T1000 (cell line): ENCODE measurements at places on chromosomes 4 and X.
A peak's percentile ranks its signal among the peaks of the same experiment; 100 is the strongest.

DNA sequence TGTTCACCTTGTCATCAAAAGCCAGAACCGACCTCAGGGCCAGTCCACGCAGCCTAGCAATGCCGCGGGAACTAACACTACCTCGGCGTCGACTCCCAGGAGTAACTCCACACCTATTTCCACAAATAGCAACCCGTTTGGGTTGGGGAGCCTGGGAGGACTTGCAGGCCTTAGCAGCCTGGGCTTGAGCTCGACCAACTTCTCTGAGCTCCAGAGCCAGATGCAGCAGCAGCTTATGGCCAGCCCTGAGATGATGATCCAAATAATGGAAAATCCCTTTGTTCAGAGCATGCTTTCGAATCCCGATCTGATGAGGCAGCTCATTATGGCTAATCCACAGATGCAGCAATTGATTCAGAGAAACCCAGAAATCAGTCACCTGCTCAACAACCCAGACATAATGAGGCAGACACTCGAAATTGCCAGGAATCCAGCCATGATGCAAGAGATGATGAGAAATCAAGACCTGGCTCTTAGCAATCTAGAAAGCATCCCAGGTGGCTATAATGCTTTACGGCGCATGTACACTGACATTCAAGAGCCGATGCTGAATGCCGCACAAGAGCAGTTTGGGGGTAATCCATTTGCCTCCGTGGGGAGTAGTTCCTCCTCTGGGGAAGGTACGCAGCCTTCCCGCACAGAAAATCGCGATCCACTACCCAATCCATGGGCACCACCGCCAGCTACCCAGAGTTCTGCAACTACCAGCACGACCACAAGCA is 898 bp downstream of the UBQLN2 start:
- no peak for DNase-seq

DNA sequence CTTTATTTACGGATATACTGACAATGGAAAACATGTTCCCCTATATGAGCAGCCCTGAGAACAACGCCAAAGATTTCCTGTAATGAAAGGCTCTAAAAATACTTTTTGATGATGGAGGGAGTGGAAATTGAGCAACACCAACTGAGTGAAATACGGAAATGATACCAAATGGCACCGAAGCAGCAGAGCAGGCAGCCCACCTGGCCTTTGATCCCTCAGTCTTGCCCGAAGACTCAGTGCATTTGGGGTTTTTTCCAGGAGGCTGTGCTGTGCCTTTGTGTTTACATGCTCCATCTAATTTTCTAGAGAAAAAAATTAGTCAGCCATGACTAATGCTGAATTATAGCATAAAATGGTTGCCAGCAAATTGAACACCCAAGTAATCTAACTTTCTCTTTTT is 169.9 kb upstream of the RBPJ start:
- DNase-seq, result peak; percentile 8

DNA sequence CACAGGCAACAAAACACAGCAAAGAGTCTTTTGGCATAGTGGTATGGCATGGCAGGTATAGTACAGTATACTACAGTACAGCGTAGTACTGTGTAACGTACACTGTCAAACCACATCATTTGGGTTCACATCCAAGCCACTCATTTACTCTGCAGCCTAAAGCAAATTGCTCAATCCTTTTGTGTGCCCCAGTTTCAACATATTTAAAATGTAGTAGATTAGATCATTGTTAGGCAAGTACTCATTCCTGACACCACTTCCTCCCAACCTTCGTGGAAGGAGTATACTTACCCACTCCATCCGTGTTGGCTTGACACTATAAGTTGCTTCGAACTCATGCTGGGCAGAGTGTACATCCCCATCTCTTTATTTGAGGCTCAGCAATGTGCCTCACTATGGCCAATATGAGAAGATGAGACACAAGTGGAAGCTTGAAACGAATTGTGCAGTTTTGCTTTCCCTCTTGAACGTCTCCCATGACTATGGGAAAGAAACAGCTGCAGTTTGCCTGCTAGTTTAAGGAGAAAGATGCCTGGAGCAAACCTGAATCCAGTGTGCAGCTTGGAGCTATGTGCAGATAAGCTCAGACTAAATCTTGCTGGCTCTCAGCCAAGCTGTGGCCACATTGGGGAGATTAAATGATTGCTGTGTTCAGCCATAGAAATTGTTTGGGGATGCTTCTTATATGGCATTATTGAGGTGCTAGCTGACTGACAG is 85.7 kb upstream of the TBL1X start:
- DNase-seq, result no peak

DNA sequence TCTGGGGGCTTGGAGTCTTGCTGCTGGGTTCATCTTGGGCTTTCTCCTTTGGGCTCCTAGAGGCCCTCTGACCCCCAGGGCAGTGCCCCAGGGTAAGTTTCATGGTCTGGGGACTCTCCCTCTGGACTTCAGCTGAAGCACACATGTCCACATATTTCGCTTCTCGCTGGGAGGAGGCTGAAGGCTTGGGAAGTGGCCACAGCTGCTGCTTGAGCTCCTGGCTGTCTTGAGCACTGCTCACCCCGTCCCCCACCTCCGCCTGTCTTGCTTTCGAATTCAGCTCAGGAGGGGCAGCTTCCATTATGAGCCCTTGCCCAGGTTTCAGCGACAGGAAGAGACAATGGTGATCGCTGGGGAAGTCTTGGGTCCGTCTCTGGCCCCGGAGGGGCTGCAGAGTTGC is 3.7 kb downstream of the C4orf54 start:
- no peak for DNase-seq

DNA sequence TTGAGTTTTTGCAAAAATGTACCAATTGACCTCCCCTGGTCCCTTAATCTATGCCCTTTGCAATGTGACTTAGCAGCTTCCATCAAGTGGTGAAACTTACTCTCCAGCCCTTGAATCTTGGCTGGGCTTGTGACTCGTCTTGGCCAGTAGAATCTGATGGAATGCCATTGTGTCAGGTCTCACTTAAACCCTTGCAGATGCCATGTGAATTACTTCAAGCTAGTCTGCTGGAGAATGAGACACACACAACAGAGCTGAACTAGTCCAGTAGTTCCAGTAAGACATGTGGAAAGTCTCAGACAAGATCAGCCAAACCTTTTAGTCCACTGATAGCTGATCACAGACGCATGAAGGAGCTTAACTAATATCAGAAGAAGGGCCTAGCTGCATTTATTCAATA is 567.8 kb upstream of the CPEB2 start:
- no peak for DNase-seq

DNA sequence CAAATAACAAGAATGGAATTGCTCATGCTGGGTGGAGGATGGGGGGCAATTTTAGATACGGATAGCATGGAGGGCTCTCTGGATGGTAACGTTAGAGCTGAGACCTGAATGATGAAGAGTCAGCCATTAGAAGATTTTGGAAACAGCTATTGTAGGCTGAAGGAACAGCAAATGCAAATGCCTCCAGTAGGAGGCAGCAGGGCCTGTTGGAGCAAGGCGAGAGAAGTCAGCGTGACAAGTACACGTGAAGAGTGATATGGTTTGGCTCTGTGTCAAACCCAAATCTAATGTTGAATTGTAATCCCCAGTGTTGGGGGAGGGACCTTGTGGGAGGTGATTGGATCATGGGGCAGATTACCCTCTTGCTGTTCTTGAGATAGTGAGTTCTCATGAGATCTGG is 59.3 kb upstream of the SOD3 start:
- DNase-seq, result no peak

GRCh38 chr4:30790998-30791397 is 70.8 kb downstream of the PCDH7 start:
- no peak for DNase-seq

DNA sequence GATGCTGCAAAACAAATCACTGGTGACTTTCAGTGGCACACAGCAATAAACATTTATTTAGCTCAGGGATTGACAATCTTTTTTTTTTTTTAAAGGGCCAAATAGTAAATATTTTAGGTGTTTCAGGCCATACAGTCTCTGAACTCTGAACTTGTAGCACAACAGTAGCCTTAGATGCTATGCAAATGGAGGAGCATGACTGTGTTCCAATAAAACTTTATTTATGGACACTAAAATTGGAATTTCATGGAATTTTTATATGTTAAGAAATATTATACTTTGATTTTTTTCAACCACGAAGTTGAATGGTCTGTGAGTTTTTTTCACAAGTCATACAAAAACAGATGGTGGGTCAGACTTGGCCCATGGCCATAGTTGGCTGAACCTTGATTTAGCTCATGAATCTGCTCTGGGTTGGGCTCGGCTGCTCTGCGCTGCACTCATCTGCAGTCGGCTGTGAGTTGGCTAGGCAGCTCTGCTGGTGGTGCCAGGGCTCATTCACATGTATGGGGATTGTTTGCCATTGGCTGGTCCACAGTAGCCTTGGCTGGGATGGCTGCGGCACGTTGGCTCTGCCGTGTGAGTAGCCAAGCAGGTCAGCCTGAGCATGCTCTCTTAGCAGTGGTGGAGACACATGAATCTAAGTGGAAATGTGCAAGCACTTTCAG is 231.7 kb upstream of the PGRMC2 start:
- no peak for DNase-seq

DNA sequence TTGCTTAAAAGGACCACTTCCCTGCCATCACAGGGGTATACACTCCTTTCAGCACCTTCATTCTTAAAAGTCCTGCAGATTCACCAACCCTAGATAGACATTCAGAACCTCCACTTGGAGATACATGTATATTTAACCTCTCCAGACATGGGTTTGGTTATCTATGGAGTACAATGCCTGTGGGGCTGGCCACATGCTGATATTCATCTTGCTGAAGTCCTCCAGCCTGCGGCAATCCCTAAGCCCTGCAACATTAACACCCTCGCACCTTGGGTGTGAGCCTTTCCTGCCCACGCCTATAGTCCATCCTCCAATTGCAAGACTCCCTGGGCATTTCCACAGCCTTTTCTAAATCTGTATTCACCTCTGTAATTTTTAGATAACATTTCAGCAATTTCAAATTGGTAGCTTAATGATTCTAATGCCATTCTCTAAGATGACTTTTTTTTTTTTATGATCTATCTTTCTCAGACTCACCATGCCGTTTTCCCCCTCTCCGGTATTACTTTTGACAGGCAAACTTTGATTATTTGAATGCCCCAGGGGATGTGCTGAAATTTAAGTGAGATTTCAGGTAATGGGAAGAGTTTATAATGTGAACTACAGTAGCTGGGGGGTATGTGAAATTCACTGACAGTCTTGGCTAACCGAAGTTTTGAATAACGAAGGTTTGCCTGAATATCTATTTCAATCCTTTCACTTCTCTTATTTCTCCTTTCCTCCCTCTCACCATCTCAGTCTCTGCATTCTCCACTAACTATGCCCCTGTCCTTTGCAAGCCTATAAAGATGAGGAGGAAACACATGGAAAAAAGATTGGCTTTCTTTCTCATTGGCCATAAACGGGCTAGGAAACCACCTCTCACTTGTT is 24.1 kb downstream of the CCDC149 start:
- no peak for DNase-seq

- no peak for DNase-seq
These were observed 55.5 kb downstream of the PJA1 start for GRCh38 chrX:69109706-69110105.

GRCh38 chr4:1873776-1874175 is 2.6 kb downstream of the NSD2 start:
- DNase-seq, result no peak

DNA sequence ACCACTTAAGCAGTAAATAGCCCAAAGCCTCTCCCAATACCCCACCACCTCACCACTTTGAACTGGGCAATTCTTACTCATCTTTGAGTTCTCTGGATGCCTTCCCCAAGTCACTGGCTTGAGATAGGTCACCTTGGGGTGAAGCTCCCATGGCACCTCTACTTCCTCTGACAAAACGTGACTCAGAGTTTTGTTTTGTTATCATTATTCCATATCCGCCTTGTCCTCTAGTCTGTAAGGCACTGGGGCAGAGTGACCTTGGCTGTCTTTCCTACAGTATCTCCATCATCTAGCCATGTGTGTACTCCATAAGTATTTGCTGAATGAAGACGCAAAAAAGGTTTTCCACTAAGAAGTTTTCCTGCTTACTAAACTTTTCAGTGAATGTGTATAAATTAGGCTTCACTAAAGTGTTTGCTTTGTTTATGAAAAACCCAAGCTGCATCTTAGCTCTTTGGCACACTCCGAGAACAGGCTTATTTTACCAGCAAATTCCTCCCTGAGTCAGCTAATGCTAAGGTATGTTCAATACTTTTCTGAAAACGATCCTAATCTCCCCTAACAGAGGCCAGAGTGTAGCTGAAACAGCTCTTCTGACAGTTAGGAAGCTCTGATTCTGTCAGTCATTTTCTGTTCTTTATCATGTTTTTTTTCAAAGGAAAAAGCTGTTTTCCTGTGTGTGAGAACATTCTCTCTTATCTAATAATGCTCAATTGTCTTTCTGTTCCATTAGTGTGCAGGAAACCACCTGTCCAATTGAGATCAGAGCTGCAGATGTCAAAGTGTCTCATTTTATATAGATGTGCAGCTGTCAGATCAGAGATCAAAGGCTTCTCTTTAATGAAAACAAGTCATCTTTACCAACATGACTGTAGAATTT is 30.2 kb upstream of the TSPAN5 start:
- DNase-seq, result no peak

GRCh38 chrX:65601126-65601525 is 66.3 kb upstream of the MSN start:
- DNase-seq, result no peak

DNA sequence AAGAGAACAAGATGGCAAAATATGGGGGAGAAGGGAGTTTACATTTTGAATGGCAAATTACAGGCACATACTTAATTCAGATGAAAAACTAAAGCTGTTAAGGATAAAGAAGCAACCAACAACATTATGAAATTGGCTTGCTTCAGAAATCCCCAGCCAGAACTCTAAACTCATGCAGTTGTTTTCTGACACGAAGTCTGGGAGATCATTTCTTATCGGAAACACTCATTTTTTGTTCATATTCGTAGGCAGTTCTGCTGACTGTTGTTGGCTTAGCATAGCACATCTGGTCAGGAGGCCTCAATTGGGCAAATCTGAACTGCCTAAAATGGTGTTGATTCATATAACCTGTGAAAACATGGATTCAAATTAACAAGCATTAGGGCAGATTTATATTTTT is 33.0 kb upstream of the ARHGAP6 start:
- DNase-seq, result no peak

DNA sequence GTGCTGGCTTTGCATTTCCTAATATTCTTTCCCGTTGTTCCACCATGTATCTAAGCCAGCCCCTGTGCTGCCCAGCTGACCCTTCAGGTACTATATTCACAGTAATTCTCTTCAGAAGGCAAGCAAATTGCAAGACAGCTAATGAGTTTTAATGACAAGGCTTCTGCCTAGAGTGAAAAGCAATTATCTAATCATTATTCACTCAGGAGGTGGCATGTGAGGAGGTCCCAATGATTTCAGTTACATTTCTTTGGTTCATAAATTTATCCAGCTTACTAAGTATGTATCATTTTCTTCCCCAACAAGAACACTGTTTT is 123.0 kb downstream of the RASGEF1B start:
- DNase-seq, result no peak
